ENCODE measurements at places on chromosomes 2 and 18. TPM values are rescaled to one million over a fixed set of nuclear protein-coding genes. Genes with fewer than 3 reads are reported as not detected.
A peak's percentile ranks its signal among the peaks of the same experiment; 100 is the strongest.

The TMEM163 gene
- not detected for total RNA-seq

The CYS1 gene
- total RNA-seq = not detected

The SRD5A2 gene
- total RNA-seq = not detected

- DNase-seq = no peak
Observed at GRCh38 chr2:41933585-41934320, 114.1 kb upstream of the PKDCC start.

DNA sequence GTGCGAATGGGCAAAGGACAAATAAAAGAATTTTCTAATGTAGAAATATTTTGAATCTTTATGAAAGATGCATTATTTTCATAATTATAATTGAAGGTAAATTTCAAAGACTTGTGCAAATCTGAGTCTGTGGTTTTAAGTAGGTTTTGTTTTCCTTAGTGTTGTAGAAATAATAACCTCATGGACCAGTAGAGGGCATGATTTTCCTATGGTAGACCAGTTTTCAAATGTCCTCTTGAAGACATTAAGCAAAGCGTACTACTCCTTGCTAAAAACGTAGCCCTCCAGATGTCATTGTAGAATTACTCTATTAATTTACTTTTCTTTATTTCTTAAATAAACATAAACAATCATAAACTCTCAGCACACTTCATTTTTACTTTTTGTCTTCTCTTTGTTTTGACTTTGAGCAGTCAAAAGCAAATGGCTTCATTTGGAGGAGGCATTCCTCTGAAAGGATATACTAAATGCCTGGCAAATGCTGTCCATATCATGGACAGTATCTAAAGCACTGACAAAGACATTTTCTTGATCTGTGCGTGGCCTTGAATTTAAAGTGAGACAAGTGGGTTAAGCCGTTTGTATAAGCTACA, 85.8 kb upstream of the FAM237A start:
- peak; percentile 60 for DNase-seq

The CXCR4 gene
- total RNA-seq = 4.9 TPM

DNA sequence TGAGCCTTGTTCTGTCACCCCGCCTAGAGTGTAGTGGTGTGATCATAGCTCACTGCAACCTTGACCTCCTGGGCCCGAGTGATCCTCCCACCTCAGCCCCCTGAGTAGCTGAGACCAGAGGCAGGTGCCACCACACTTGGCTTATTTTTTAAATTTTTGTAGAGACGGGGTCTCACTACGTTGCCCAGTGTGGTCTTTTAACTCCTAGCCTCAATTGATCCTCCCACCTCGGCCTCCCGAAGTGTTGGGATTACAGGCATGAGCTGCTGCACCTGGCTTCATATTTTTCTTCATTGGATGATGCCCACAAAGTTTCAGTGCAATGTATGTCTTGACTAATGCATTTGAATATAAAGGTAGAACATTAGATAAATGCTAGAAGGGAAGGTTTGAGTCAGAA, 120.8 kb downstream of the FMNL2 start:
- no peak for DNase-seq

The PJVK gene
- total RNA-seq = 0.23 TPM

GRCh38 chr18:36856815-36857214, 27.9 kb downstream of the KIAA1328 start:
- DNase-seq = no peak

DNA sequence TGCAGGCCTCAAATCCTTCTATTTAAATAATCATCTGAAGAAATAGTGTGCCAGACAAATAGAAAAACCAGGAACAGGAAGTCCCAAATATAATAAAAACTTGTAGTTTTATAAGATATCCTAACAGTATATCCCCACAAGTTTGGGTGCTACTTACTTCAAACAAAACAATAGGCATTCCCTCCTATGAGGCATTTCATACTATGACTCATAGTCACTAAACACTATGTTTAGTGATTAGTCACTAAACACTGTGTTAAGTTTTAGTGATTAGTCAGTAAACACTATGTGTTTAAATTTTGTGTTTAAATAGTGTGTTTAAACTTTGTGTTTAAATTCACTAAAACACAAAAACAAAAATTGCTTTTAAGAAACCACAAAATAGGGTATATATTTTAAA, 407.0 kb upstream of the CDH19 start:
- DNase-seq = peak; percentile 28

- DNase-seq = no peak
Observed at GRCh38 chr2:236553522-236553921, 16.1 kb upstream of the ACKR3 start.

GRCh38 chr2:121735518-121736074, 1.1 kb downstream of the NIFK start:
- DNase-seq = peak; percentile 53

- DNase-seq = no peak
Observed at GRCh38 chr2:241096979-241097378, 5.1 kb downstream of the MTERF4 start.

- DNase-seq = no peak
Observed at GRCh38 chr2:109336296-109336695, 207.3 kb downstream of the SH3RF3 start.

GRCh38 chr18:76913583-76913982, 91.2 kb downstream of the ZNF236 start:
- no peak for DNase-seq

DNA sequence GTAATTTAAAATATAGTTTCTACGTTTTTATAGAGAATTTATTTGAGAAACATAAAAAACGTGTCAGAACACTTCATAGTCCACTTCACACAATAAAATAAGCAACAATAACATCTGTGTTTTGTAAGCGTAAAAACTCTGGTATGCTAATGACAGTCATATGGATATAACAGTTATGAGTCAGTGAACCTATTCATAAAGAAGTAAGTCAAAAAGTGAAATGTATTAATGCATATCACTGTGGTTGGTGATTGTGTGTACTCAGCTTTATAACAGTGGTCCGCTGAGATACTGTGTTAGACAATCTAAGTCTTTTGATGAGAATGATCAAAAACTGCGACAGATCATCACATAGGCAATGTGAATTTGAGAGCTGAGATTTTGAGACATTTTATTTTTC, 153.2 kb downstream of the WDR7 start:
- no peak for DNase-seq

DNA sequence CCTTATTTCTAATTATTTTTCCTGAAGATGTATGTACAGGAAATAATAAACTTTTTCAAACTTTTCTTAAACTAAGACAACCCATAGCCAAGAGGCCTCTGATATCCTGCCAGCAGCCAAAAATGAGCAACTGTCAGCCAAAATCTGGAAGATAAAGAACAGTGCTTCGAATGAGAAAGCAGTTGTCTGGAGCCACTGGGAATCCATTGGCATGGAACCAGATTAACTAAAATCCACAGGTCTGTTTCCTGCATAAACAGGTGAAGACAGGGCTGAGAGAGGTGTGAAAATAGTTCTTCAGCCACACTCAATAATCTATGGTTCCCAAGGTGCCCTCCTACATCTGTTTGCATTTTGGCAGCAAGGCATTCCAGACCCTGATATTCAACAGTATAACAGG, 1076.7 kb upstream of the PIK3C3 start:
- DNase-seq = no peak

DNA sequence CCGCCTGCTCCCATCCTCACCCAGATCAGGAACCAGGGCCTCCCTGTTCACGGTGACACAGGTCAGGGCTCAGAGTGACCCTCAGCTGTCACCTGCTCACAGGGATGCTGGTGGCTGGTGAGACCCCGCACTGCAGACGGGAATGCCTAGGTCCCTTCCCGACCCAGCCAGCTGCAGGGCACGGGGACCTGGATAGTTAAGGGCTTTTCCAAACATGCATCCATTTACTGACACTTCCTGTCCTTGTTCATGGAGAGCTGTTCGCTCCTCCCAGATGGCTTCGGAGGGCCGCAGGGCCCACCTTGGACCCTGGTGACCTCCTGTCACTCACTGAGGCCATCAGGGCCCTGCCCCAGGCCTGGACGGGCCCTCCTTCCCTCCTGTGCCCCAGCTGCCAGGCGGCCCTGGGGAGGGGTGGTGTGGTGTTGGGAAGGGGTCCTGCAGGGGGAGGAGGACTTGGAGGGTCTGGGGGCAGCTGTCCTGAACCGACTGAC, 31.7 kb downstream of the GPC1 start:
- no peak for DNase-seq

DNA sequence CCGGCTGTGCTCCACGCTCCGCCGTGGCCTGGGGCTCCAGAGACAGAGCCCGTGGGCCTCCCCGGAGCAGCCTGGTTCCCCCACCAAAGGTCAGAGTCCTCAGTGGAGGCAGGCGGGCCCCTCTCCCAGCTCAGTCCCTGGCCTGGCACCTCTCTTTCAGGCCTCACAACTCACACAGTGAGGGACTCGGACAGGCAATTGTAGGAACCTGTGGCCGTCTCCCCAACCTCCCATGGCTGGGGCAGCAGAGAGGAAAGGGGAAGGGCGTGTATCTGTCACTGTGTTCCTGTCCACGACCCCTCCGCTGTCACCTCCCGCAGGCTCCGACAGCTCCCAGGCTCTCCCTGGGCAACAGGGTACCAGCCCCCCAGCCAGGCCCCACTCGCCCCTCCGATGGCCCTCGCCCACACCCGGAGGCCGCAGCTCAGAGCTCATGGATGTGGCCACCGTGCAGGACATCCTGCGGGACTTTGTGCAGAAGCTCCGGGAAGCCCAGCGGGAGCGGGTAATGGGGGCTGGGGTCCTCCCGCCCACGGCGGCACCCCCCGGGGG, 32.4 kb upstream of the SNED1 start:
- DNase-seq = no peak

- DNase-seq = no peak
Observed at GRCh38 chr2:231934441-231935206, 8.4 kb upstream of the NPPC start.

- no peak for DNase-seq
Observed at GRCh38 chr2:54858021-54858681, 134.7 kb downstream of the EML6 start.

The CLEC4F gene
- total RNA-seq = not detected

DNA sequence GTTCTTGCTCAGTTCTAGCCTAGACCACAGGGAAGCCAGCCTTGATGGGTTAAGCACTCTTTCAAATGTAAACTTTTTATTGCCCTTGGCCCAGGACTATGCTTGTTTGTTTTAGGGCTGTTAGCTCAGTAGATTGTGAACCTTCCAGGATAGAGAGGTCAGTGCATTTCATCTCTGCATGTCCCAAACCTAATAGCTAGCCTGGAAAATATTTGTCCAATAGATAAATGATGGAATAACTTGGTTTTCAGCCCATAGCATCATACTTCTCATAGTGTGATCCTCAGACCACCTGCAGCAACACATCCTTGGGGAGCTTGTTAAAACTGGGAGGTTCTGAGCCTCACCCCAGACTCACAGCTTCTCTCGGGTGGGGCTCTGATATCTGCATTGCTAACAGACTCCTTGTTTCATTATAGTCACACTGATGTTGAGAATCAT, 59.8 kb downstream of the TRIB2 start:
- no peak for DNase-seq

The TM4SF20 gene
- 0.36 TPM for total RNA-seq

DNA sequence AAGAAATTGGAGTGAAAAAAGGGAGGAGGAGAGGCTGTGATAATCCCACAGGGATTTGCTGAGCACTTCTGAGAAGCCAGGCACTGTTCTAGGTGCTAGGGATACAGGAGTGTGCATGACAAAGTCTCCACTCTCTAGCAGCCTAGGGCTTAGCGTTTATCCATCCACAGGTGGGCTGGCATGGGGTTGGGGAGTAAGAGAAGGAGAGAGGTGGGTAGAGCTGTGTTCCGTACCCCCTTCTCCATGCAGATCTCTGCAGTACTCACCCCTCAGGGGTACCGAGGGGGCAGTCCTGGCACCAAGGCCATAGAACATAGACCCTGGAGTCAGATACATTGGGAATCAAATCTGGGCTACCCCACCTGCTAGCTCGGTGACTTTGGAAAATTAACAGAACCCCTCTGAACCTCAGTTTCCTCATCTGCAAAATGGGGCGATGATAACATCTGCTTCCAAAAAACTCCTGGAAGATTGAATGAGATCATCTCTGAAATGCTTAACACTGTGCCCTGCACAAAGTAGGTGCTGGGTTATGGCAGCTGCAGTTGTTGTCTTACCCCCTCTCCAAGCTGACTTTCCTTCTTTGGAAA, 18.6 kb downstream of the FOSL2 start:
- no peak for DNase-seq

The LOXL3 gene
- total RNA-seq = 2.2 TPM

GRCh38 chr2:14815201-14815600, 182.7 kb downstream of the LRATD1 start:
- no peak for DNase-seq

DNA sequence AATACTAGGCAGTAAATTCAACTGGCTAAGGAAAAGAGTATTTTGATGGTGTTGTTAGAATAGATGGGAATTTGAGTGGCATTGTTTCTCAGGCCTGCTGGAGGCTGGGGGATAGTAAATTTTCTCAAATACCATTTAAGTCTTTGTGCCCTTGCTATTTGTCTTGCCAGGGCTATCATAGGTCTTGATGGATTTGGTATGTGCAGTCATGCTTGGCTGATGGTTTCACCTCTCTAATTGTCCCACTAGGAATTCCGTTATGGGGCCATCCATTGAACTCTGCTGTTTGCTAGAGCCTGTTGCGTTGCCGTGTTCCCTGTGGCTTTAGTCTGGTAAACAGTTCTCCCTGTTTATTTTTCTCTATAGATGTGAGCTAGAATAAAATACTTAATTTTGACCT, 438.1 kb upstream of the FAM98A start:
- no peak for DNase-seq

DNA sequence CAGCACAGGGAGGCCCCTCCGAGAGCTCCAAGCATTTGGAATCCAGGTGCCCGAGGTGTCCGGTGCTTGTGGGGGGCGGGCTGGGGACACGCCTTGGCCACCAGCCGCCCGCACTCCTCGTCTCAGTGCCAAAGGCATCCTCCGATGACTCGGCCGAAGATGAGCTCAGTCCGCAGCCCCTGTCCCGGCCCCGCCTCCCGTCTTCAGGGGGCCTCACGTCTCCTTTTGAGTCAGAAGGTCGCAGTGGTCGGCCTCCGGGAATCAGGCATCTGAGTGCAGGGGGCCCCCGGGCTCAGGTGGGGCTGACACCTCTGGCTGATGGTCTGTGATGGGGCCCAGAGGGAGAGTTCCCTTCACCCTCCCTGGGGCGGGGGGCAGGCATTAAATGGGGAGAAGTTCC, 74.8 kb downstream of the NFATC1 start:
- no peak for DNase-seq

The NAT8 gene
- not detected for total RNA-seq

- DNase-seq = no peak
Observed at GRCh38 chr18:38902796-38903195, 1337.2 kb upstream of the CELF4 start.

DNA sequence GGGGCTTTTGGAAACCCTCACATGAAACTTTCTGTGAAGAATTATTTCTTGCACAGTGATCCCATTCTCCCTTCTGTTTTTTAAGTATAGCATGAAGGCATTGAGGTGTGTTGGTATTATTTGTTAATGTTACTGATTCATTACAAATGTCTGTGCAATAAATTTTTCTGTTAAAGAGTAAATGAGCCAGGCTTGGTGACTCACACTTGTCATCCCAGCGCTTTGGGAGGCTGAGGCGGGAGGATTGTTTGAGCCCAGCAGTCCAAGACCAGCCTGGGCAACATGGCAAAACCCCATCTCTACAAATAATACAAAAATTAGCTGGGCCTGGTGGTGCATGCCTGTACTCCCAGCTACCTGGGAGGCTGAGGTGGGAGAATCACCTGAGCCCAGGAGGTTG, 87.8 kb downstream of the KCTD18 start:
- no peak for DNase-seq

The BMP10 gene
- not detected for total RNA-seq

The SNED1 gene
- total RNA-seq = not detected

GRCh38 chr2:119826370-119826961, 66.7 kb downstream of the PTPN4 start:
- peak; percentile 53 for DNase-seq

- no peak for DNase-seq
Observed at GRCh38 chr2:223464071-223464470, 138.1 kb downstream of the SCG2 start.

The ZNF521 gene
- 0.21 TPM for total RNA-seq

The DCAF17 gene
- total RNA-seq = 4.4 TPM
